Naive thymus-derived CD4-positive, alpha-beta T cell (primary cell): ENCODE measurements at places on chromosomes 4 and X. TPM values are rescaled to one million over a fixed set of nuclear protein-coding genes. Genes with fewer than 3 reads are reported as not detected.

Gene GAGE2A
- not detected for total RNA-seq

Gene CYP2U1
- 4.0 TPM for total RNA-seq

Gene CABS1
- total RNA-seq: not detected

Gene SOWAHB
- total RNA-seq: not detected

Gene GYPE
- total RNA-seq: 0.22 TPM

Gene CTAG1B
- not detected for total RNA-seq
